ENCODE measurements at places on chromosomes 2 and 18.

- no peak for DNase-seq
Measured at GRCh38 chr2:177429688-177430325, 37.2 kb downstream of the AGPS start.

- no peak for DNase-seq
Measured at GRCh38 chr2:223055836-223056235, 3.8 kb downstream of the KCNE4 start.

- DNase-seq: no peak
Measured at GRCh38 chr2:224436634-224437033, 34.7 kb upstream of the FAM124B start.

GRCh38 chr2:53087874-53088461, 679.6 kb upstream of the CHAC2 start:
- no peak for DNase-seq

DNA sequence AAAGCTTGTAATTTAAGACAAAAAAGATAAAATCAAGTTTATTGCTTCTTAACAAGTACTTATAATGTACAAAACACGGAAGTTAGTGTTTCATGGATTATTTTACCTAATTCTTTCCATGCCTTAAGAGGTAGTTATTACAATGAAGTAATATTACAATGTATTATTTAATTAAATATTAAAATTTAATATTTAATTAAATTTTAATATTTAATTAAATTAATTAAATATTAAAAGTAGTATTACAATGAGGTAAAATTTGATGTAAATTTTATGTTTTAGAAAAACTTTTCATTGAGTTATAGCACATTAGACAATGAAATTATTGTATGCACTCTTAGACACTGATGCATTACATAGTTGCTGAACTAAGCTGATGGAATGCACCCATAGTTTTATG, 220.7 kb upstream of the NETO1 start:
- no peak for DNase-seq

- DNase-seq: no peak
Measured at GRCh38 chr2:239075918-239076758, 228.3 kb downstream of the TWIST2 start.

DNA sequence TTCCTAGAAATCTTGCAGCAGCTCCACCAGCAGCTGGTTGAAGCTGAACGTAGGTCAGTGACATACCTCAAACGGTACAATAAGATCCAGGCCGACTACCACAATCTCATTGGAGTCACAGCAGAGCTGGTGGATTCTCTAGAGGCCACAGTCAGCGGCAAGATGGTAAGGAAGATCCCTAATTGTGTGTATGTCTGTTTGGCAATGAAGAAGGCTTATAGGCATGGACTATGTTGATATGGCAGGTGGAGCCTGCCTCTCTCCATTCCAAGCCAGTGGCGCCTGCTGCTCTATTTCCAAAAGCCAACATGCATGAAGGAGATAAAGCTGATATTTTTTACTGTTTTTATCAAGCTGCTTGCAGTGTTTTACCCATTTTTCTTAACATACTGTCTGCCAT, 36.8 kb downstream of the ARMC9 start:
- DNase-seq: no peak

GRCh38 chr2:77652499-77652898, 130.3 kb upstream of the LRRTM4 start:
- no peak for DNase-seq

Data from endothelial cell of umbilical vein (primary cell).